ENCODE measurements at places on chromosomes 13 and 19.

DNA sequence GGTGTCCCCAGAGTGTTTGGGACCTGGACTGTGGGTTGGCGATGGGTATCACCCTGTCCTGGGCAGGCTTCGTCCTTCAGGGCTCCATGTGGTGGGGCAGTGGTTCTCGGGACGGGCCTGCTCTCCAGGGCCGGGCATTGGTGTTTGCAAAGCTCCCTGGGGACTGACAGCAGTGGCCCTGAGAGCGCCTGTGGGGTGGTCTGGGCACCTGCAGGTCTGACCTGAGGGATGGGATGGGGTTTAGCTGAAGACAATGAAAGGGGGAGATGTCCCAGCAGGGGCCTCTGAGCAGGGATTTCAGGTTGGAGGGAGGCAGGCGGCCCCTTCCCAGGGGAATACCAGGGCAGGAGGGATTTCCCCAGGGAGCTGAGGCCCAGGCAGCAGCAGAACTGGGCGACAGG lies 68.3 kb upstream of the MCF2L start:
- no peak for DNase-seq

GRCh38 chr19:46631481-46631880 lies 4.5 kb downstream of the GNG8 start:
- no peak for DNase-seq

DNA sequence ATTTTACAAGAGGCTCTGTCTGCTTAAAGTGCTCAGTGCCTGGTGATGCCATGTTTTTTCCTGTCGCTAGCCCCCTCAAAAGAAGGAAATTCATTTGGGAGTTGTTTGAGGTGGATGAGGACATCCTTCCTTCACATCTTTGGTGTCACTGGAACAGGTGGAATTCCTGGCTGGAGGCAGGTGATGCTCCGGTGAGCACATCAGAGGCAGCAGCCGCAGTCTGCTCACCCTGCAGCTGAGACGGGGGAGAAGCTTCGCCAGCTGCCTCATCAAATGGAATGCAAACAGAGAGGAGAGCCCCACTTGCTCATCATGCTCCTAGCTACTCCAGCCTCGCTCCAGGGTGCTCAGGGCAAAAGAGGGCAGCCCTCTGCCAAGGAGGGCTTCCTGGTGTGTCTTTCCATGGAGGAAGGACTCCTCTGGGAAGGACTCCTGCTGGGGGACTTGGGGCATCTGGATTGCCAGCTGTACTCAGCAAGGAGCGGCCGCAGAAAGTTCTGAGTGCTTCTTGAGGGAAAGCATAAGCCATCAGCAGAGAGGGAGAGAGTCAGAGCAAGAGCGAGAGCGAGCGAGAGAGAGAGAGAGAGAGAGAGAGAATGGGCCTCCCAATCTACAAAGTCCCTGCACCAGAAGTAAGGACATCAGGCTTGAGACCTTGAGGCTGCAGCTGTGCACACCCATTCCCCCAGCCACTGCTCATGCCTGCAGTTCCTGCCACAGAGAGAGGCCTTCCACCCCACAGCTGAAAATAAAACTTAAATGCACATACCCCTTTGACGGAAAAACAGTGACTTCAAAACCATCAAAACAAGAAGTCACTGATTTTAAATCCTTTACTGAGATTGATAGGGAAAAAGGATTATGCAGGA lies 74.3 kb upstream of the UBL3 start:
- no peak for DNase-seq

GRCh38 chr13:30857636-30858035 lies 48.4 kb upstream of the MEDAG start:
- no peak for DNase-seq

DNA sequence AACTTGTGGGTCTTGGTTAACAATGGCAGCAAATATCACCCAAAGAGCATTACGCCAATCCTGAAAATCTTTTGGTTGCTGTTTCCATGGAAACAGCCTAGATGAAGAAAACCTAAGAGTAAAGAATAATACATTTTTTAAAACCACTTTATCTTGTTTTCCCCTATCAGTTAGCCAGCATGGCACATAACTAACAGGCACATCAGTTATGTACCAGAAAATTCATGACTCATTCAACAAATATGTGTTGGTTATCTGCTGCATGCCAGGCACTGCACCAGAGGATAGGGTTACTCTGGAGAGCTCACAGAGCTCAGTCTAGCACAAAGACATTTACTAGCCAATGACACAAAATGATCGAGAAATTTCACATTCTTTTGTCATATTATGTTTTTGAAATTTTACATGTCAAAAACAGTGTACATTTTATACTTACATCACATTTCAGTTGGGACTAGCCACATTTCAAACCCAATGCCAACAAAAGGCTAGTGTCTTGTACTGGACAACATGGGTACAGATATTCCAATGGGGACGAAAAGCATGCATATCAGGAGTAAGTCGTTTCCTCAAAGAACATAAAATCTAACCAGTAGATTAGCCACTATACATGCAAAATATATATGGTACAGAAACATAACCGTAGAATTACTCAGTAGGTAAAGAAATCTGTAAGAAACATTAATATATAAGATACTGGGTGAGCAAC lies 20.3 kb downstream of the LNX2 start:
- peak; percentile 38 for DNase-seq

GRCh38 chr19:12484011-12484370 lies 625 bp downstream of the ZNF709 start:
- no peak for DNase-seq

- DNase-seq: no peak
Measured at GRCh38 chr13:84655677-84656076, 773.4 kb upstream of the SLITRK1 start.

DNA sequence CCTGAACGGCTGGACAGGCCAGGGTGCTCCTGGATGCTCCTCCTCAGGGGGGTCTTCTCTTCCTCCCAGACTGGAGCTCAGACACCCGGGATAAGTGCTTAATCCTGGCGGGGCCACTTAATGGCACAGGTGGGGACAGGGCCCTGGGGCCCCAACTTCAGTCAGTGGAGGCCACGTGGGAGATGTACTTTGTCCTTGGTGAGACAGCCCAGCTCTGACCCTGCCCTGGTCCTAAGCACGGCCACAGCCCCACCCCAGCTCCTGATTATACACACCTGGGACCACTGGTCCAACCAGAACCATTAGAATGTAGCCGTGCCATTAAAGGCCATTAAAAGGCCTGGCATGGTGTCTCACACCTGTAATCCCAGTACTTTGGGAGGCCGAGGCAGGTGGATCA lies 7.8 kb downstream of the PPP1R14A start:
- DNase-seq: no peak

DNA sequence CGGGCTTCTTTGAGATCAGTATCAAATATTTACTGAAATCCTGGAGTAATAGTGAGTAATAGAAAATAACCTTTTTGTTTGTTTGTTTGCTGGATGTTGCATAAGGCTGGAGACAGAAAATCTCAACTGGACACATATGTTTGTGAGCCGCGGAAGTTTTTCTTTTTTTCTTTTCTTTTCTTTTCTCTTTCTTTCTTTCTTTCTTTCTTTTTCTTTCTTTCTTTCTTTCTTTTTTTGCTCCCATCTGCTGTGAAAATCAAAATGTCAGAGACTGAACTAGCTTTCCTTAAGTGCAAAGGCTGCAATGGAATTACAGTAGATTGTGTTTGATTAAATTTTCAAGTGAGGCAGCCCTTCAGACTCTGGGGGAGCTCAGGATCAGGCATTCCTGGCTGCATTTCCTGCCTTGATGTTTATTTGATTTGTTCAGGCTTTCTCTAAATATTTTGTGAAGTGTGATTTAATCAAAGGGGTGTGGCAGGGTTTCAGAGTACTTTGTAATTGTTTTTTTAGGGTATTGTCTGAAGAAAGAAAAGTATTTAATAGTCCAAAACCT lies 319 bp downstream of the FRY start:
- DNase-seq: no peak

DNA sequence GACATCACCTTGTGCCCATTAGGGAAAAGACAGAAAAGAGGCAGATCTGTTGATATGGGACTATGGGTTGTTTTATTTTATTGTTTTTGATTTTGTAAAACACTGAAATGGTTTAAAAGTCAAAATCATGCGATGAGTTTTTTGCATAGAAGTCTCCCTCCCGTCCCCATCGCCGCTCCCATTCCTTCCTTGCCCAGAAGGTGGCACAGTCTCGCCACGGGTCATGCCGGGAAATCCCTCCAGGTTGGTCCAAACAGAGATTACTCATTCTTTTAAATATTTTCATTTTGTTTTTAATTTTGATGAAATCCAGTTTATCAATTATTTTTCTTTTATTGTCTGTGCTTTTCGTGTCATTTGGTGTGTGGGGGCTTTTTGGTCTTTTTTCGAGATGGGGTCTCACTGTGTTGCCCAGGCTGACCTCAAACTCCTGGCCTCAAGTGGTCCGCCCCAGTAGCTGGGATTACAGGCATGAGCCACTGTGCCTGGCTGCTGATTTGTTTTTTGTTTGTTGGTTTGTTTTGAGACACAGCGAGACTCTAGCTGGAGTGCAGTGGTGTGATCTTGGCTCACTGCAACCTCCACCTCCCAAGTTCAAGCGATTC lies 9.2 kb downstream of the PGPEP1 start:
- DNase-seq: peak; percentile 38

- DNase-seq: no peak
Measured at GRCh38 chr19:6979399-6979798, 41.8 kb downstream of the MBD3L2B start.

GRCh38 chr19:53659292-53659691 lies 27.5 kb downstream of the DPRX start:
- DNase-seq: no peak

- no peak for DNase-seq
Measured at GRCh38 chr19:42129399-42130253, 2.6 kb downstream of the POU2F2 start.

DNA sequence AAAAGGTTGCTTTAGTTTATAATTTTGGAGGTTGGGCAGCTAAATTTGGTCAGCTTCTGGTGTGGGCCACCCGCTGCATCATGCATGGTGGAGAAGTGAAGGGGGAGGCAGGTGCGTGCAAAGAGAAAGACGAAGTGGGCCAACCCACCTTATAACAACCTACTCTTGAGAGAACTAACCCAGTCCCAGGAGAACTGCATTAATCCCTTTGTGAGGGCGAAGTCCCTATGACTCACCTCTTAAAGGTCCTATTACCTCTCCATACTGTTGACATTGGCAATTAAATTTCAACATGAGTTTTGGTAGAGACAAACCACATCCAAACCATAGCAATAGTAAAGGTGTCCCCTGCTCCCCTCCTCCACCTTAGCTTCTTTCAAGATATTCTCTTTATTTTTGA lies 7.7 kb upstream of the FGF9 start:
- DNase-seq: no peak

GRCh38 chr19:28289295-28290063 lies 923.5 kb downstream of the UQCRFS1 start:
- no peak for DNase-seq

GRCh38 chr19:10817291-10818038 lies 18.5 kb downstream of the TMED1 start:
- peak; percentile 91 for DNase-seq

DNA sequence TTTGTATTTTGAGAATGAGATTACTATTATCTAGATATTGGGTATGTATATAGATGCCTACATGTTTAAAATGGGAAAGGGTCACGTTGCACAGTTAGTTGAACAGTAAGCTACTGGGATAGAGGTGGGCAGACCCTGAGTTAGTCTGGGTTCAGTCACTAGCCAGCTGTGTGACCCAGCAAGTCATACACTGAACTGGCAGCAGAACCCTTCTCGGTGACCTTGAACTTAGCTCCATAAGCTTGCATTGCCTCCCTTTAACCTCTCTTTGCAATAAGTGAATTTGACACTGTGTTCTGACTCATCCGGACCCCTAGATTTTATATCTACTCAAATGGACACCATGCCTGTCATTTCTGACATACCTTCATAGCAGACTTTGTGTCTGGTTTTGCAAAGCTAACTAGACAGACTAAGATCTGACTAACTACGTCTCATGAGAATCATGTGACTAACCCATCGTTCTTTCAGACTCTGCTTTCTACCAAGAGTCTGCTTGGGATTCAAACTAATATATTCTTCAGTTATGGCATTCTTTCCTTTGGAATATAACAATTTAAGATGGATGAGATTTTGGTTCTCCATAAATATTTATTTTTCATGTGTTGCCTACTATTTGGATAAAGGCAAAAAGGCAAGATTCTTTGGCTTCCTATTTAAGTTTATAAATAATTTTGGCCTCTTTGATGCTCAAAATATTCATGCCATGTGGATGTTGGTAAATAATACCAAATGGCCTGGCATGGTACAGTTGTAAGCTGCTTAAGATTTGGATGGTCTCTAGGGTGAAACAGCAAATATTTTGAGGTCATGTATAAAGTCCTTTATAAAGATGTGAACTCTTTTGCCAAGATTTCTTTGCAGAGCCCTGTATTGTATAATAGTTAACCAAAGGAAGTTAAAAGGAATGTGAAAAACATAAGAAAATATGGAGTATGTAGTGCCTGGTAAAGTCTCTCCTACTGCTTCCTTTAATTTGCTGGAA lies 159.3 kb downstream of the ITGBL1 start:
- no peak for DNase-seq

GRCh38 chr13:42086582-42086981 lies 38.1 kb downstream of the DGKH start:
- no peak for DNase-seq

DNA sequence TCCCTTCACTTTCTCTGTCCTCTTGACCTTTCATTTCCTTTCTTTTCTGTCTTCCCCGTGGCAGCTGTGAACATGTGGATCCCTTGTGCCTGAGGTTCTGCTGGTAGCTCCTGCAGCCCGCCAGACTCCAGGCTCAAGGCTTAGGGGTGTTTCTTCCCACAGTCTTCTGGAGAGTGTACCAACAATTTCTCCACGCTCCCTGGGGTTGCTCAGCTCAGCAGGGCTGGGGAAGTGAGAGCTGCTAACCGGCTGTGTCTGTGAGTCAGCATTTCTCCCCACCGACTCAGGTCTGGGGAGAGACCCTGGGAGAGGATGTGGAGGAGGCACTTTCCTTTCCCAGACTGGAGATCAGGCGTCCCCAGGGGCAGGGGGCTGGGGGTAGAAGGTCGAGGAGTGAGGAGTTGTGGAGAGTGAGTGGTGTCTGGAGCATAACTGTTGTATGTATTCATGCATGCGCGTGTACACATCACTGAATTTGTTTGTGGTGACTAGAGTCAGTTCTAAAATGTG lies 193.6 kb downstream of the KCNRG start:
- no peak for DNase-seq

DNA sequence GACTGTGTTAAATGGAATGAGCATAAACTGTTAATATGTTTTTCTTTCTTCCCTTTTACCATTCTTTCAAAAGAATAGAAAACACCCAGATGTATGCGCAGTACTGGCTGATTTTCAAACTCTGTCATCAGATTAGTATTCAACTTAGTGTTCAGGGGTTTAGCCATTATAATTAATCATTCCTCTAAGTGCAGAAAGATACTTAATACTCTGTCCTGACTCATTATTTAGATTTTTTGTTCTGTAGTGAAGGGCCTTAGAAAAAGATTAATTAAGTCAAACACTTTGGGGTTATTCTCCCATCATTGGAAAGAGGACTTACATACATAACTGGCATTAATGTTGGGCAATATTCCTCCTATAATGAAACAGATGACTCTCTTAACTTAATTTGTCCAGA lies 1316.7 kb upstream of the SLC10A2 start:
- no peak for DNase-seq

DNA sequence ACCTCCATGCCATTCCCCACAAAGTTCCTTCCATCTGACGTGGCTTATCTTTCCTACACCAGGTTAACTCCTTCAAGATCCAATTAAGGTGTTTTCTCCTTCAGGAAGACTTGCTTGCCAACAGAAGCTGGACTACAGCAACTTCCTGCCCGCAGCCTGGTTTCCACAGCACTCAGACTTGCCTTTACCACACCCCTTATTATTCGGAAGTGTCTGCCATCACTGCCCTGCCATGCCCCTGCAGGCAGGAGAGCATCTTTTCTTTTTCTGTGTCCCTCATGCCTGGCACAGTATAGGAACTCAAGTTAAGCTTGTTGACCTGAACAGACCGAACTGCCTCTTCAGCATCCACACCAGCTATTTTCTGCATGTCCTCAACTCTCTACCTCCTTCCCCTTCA lies 168.0 kb downstream of the FOXO1 start:
- DNase-seq: no peak

All from amniotic stem cell (primary cell).